Stomach (tissue), 19 donors: ENCODE measurements at places on chromosomes 5 and 9. TPM values are rescaled to one million over a fixed set of nuclear protein-coding genes. Genes with fewer than 3 reads are reported as not detected.

The PRSS3 gene
- 13.2 TPM for total RNA-seq

The WDR38 gene
- not detected for total RNA-seq

The SCGB3A2 gene
- not detected for total RNA-seq

The PAX5 gene
- 1.3 TPM for total RNA-seq

The TEK gene
- 2.0 TPM for total RNA-seq

The KIF20A gene
- not detected for total RNA-seq

The SPATA31E1 gene
- not detected for total RNA-seq

The SLC46A2 gene
- total RNA-seq = not detected
